Stimulated activated CD8-positive, alpha-beta memory T cell treated with anti-CD3 and anti-CD28 coated beads, Interleukin-4, amount 100 ng/mL, for 1 hour (primary cell): ENCODE measurements at places on chromosomes 12 and 14.

DNA sequence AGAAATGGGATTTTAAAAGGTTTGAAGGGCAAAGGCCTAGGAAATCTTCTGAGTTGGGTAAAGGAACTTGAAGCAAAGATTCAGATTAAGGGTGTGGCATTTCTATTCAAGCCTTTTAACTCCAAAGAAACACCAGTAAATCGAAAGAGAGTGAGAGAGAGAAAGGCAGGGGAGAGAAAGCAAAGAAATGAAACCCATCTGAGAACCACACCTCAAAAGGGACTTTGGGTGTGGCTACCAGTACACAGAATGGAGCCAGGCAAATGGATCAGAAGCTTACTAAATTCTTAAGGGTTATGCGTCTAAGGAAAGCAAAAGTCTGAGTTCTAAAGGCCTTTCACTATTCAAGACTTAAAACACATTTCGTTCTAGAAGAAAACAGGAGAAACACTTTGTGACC, 277.4 kb downstream of the BCL11B start:
- no peak for DNase-seq

DNA sequence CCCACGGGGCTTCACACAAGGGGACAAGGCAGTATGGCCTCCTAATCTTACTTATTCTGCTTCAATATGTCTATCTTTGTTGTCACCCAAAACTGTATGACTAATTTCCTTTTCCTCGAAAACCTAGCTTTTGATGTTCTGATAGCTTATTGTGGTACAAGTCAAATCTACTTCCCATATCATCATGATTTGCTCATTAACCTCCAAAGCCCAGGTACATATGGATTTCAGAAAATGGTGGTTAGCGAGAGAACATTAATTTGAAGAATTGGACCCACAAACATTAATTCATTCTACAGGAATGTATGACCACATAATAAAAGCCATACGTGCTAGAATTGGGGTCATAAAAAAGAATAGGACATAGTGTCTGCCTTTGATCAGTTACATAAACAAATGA, 412.5 kb downstream of the CCDC91 start:
- no peak for DNase-seq

GRCh38 chr12:115407036-115407435, 723.1 kb upstream of the TBX3 start:
- DNase-seq: no peak

- no peak for DNase-seq
Measured at GRCh38 chr12:1534748-1535147, 59.6 kb downstream of the FBXL14 start.

GRCh38 chr12:40184493-40185302, 40.1 kb upstream of the LRRK2 start:
- no peak for DNase-seq

DNA sequence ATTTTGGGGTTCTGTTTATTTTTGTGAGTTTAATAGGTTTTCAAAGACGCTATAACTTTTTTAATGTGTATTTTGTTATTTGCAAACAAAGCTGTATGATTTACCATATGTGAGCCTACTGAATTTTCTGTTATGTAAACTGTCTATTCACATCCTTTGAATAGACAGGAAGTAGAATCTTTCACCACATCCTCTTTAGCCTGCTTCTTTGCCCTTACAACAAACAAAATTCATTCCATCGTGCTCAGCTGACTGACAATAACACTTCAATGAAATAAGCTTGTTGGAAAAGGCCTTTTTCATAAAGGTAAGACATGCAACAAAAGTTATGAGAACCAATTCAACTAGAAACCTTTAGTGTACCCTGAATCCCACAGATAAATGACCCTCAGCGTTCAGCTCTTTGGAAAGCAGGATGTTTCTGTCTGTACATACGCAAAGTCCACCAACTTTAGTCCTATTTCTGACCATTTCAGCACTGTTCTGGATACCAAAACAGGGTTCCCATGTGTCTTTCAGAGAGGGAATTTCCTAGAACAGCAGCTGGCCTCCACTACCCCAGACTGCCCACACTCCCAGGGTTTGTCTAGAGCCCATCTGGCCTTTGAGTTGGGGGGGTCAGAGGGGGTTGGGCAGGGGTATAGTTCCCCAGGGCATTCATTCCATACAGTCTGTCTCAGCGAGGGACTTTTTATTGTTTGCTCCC, 71.3 kb downstream of the DUSP6 start:
- DNase-seq: no peak

DNA sequence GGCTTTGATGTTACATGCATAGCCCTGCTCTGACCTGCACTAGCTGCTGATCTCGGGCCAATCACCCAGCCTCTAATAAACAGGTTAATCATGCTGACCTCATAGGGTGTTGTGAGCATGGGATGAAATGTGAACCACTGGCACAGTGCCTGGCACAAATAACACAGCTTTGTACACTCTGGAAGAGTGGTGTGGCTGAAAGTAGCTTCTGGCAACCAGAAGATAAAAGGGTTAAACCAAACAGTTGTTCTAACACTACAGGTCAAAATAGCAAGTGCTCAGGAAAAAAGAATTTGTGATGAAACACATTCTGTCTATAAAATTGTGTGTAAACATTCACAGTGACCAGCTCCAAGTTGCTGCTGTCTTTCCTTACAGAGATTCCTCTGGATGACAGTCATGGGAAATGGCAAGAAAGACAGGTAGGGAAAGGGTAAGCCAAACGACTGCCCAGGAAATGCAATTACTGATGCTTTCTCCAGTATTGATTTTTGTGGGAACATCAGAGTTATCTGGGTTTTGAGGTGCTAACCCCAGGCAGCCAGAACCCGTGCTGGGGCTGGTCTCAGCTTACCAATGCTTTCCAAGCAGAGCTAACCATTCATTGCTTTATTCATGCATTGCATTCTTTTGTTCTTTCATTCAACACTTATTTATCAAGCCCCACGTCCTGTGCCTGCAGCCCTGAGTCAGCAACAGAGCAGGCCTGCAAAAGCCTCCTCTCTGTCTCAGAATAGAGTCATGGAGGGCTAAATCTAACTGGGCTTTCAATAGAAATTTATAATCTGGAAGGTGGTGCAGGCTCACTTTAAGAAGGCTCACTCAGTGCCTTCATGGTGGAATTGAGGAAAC, 38.1 kb upstream of the CAPRIN2 start:
- DNase-seq: no peak

- DNase-seq: no peak
Measured at GRCh38 chr12:12081836-12082497, 11.2 kb downstream of the BCL2L14 start.

- no peak for DNase-seq
Measured at GRCh38 chr12:57151741-57152630, 4.6 kb upstream of the LRP1-AS start.

DNA sequence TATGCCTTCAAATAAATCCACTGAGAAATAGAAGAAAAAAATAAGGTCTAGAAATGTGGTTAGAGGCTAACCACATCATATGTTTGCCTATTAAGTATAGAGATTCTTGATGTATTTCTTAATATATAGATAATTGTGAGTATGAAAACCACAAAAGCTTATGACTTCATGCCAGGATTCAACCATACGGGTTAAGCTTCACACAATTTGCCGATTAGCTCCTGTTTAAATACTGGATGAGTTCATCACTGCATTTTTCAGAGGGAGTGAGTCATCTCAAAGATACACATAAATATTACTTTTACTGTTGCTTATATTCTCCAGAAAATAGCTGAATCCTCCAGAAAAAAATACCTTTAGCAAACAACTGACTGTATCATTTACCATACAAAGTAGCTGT, 79.6 kb downstream of the RPL10L start:
- no peak for DNase-seq

- no peak for DNase-seq
Measured at GRCh38 chr12:16606991-16607390, 1.0 kb upstream of the LMO3 start.

- DNase-seq: no peak
Measured at GRCh38 chr14:102604183-102604582, 11.7 kb downstream of the RCOR1 start.

DNA sequence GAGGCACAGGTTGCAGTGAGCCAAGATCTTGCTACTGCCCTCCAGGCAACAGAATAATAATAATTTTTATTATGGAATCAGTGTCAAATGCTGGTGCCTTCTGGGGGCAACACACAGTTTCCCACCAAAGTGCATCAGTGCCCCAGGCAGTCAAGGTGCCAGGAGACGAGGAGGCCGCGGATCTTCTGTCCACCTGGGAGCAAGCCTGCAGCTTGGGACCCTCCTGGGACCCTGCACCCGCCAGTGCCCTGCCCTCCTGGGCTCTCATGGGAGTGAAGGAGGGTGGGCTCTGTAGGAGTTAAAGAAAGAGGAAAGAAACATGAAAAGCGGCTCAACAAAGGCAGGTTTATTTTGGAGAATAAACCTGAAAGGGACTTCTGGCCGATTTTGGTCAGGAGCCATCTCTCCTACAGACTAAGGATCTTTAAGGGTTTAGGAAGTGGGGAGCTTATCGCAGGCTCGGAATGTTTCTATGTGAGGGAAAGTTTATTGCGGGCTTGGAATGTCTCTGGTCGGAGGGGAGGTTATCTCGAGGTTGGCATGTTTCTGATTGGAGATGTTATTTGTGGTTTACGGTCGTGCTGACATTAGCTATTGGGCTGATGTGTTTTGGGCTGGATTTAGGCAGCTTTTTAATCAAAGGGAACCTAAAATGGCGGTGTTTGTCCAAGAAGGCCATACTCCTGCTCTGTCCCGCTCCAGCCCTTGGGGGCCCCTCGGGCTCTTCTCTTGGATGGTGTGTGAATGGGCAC, 1.1 kb upstream of the ASPG start:
- DNase-seq: no peak

- DNase-seq: no peak
Measured at GRCh38 chr12:65325183-65325582, 46.7 kb downstream of the MSRB3 start.

DNA sequence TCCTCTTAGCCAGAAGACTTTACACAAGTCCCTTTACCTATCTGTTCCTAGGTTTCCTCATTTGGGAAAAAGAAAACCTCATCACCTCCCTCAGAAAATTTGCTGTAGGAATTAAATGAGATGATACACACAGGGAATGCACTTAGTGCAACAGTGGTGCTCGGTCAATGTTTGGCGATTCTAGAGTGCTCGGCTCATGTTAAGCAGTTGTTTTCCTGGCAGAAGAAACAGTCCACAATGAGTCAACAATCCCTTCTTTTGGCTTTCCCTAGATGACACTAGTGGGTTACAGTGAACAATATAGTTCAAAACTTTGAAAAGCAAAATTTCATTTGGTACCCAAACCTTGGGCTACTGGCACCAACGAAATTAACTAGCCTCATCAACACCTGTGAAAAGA, 3.9 kb upstream of the TMEM233 start:
- no peak for DNase-seq

GRCh38 chr12:109581856-109582255, 8.3 kb downstream of the MVK start:
- no peak for DNase-seq

- no peak for DNase-seq
Measured at GRCh38 chr12:79373896-79374499, 316.8 kb downstream of the PAWR start.

- DNase-seq: no peak
Measured at GRCh38 chr12:65810036-65810435, 14.2 kb upstream of the HMGA2 start.

DNA sequence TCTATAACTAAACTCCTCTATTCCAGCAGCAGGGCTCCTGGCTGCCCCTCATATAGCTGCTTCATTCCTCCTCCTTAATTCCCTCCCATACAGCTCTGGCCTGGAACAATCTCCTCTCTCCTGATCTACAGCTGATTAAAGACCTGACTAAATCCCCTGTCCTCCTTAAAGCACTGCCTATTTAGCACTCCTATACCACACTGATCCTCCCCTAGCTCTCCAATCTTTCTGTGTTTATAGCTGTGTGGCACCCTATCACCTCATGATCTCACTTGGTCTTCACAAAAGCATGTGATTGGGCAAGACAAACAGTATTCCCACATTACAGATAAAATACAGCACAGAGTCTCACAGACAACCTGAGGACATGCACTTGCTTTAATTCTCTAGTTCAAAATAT, 17.4 kb downstream of the FMNL3 start:
- no peak for DNase-seq

- DNase-seq: no peak
Measured at GRCh38 chr12:69527506-69528272, 57.5 kb downstream of the FRS2 start.

DNA sequence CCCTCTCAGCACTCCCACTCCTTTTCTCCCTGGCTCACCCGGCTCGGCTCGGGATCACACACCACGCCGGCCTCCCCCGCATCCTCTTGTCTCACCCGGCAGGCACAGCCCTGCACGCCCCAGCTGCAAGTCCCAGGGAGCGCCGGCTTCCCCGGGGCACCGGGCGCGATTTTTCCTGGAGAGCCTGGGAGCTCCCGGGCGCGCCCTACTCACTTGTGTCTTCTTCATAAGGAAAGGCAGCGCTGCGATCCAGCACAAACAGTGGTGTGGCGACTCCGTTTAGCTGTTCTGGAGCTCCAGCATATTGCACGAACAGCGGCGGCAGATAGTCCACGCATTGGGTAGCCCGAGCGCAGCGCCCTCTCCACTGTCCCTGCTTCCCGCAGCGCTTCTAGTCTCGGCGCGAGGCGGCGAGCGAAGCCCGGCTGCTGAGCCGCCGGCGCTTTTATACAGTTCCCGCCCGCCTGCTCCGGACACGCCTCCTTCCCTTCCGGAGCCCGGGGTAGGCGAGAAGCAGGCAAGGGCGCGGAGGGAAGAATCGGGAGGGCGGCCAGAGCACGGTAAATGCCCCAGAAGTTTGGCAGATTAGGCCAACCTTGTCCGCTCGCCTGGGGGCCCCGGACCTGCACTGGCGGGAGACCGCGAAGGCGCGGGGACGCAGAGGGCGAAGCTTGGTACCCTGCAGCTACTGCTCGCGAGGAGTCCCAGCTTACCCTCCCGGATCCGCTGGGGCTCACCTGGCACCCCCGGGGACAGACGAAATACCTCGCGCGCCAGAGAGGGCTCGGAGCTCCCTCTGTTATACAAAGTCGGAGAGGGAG, at the start of gene KITLG:
KITLG (minus strand) TSS at position 421 of the 821 bp plus-strand sequence; CDS start at position 228, 193 bp downstream.
- DNase-seq: no peak

DNA sequence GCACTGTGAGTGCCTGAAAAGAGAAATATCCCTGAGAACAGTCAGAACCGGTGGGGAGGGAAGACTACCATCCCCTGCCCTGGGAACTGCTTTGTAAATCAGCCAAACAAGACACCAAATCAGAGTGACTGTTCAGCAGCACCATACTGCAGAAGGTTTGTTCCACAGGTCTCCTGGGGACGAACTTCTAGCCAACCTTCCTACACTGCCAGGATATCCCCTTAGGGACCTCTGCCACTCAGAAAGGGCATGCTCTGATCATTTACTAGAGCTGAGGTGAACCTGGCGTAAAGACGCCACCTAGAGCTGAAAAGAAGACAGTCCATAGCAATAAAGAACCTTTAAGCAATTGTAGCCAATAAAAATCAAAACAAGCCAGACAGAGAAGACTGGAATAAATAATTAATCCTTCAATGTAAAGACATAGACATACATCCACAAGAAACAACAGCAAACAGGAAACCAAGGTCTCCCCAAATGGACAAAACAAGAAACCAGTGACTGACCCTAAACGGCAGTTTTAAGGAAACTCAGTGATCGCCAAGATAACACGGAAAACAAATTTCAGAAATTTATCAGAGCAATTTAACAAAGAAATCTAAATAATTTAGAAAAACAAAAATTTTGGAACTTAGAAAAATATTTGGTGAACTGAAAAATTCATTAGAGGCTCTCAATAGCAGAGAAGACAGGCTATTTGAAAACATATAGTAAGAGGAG, 228.1 kb upstream of the AMIGO2 start:
- DNase-seq: peak; percentile 38

- no peak for DNase-seq
Measured at GRCh38 chr14:82387699-82388098, 854.0 kb upstream of the SEL1L start.

- DNase-seq: no peak
Measured at GRCh38 chr12:16198884-16199283, 78.6 kb downstream of the SLC15A5 start.
